Activated T-cell treated with anti-CD3 and anti-CD28 coated beads for 1 hour (primary cell): ENCODE measurements at places on chromosomes 3 and 15.

DNA sequence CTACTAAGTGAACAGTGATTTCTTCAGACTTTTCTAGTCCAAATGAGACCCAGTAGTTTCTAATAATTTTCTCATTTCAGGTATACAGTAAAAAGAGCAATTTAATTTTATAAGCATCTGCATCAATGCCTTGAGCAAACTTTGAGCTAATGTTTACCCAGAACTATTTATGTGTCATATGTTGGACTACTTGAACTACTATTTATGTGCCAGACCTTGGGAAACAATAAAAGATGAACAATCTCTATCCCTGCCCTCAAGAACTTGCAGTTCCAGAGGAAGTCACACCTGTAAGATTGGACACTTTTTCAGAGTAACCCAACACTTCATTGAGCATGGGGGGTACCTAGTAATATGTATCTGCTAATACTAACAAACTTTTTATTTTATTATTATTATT, 2.3 kb upstream of the UBE3A start:
- DNase-seq, result no peak

GRCh38 chr3:147757866-147758265, 348.7 kb downstream of the ZIC1 start:
- DNase-seq, result no peak

DNA sequence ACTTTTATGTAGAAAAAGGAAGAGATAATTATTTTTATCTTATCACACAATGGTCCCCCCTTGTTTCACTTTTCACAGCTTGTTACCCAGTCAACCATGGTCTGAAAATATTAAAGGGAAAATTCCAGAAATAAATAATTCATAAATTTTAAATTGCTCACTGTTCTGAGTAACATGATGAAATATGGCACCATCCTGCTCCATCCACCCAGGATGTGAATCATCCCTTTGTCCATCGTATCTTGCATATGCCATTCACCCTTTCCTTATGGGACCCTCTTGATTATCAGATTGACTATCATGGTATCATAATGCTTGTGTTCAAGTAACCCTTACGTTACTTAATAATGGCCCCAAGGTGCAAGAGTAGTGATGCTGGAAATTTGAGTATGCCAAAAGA, 43.7 kb downstream of the ANKRD28 start:
- DNase-seq, result no peak

DNA sequence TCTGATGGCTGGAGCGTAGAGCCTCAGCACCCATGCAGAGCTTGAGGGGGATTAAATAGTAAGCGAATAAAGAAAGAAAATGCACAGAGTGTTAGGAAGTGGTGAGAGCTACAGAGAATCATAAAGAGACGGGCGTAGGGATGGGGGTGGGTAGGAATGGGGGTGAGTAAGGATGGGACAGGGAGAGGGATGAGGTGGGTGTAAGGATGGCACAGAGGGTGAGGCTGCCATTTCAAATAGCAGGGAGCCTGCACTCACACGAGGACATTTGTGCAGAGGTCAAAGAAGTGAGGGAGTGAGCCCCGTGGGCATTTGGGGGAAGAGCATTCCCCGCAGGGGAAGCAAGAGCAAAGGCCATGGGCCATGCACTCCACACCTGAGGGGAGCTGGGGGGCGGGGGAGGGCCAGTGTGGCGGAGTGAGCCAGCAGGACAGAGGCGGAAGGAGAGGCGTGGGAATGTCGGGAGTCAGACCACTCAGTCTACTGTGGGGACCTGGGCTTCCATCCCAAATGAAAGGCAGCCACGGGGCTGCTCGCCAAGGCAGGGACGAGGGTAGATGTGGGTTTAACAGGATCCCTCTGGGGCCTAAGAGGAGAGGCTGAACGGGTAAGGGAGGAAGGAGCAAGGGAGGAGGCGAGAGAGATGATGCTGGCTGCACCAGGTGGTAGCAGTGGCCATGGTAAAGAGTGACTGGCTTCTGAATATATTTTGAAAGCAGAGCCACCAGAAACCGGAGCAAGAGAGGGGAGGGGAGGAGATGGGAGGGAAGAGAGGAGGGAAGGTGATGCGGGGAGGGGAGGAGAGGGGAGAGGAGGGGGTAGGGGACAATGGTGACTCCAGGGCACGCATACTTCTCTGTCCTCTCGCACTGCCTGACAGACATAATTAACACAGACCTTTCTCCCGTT, 35.2 kb upstream of the SLC6A6 start:
- no peak for DNase-seq

- no peak for DNase-seq
Measured at GRCh38 chr15:66848116-66848515, 146.1 kb downstream of the SMAD6 start.
